ENCODE measurements at places on chromosomes 12 and 14. TPM values are rescaled to one million over a fixed set of nuclear protein-coding genes. Genes with fewer than 3 reads are reported as not detected.

- H3K27ac ChIP-seq, result no peak overlapping the region
- H3K4me1 ChIP-seq, result peaks cover 31% of the 10 kb centered on the region
- peak; percentile 41 for DNase-seq
These were observed 63.6 kb downstream of the STXBP6 start for GRCh38 chr14:24986206-24986893.

DNA sequence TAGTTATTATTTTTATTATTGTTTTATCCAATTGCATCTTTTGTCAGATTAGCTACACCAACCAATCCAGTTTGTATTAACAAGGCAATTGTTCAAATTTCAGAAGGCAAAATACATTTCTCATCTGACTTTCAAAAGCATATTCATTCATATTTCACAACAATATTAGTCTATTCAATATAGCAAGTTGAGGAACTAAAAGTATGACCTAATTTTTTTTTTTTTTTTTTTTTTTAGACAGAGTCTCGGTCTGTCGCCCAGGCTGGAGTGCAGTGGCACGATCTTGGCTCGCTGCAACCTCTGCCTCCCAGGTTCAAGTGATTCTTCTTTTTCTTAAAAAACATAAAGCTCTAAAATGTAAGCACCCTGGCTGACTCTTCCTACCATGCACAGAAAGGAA lies 17.3 kb downstream of the COX14 start:
- H3K27ac ChIP-seq, result no peak overlapping the region
- H3K27me3 ChIP-seq, result no peaks in the 10 kb centered on the region
- peaks cover 99% of the 10 kb centered on the region for H3K36me3 ChIP-seq
- DNase-seq, result no peak
- H3K4me3 ChIP-seq, result no peak overlapping the region

- peak overlapping the region; percentile 88 for H3K27ac ChIP-seq
- H3K36me3 ChIP-seq, result no peaks in the 10 kb centered on the region
- no peak for DNase-seq
- H3K4me1 ChIP-seq, result peaks cover 15% of the 10 kb centered on the region
These were observed 32.2 kb upstream of the MDM1 start for GRCh38 chr12:68364328-68364727.

DNA sequence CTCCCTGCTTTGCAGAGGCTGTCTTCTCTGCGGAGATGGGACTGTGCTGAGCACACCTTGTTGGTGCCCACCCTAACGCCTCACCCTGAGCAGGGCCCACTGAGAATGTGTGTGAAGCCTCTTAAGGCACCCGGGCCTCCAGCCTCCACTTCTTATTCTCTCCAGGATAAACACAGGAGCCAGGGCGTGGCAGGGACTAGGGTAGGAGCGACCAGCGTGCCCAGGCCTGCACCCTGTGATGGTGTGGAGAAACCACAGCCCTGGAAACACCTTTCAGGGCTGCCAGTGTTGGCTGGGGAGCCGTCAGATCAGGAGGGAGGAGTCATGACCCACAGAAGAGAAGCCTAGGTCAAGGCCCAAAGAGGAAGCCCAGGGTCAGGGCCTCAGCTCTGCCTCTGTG lies 41.3 kb downstream of the VDR start:
- no peaks in the 10 kb centered on the region for H3K27me3 ChIP-seq
- H3K4me3 ChIP-seq, result no peak overlapping the region
- no peaks in the 10 kb centered on the region for H3K4me1 ChIP-seq
- no peak for DNase-seq
- H3K27ac ChIP-seq, result no peak overlapping the region

GRCh38 chr12:55922126-55922525 lies 5.6 kb downstream of the PYM1 start:
- no peak overlapping the region for H3K4me3 ChIP-seq
- H3K27me3 ChIP-seq, result no peaks in the 10 kb centered on the region

GRCh38 chr14:53151523-53152183 lies 1.5 kb downstream of the DDHD1 start:
- H3K36me3 ChIP-seq, result no peaks in the 10 kb centered on the region
- DNase-seq, result peak; percentile 30
- H3K4me3 ChIP-seq, result peak overlapping the region; percentile 95
- peak overlapping the region; percentile 91 for H3K27ac ChIP-seq
- H3K27me3 ChIP-seq, result no peaks in the 10 kb centered on the region

- no peaks in the 10 kb centered on the region for H3K4me1 ChIP-seq
- no peak overlapping the region for H3K4me3 ChIP-seq
- no peaks in the 10 kb centered on the region for H3K36me3 ChIP-seq
- no peak overlapping the region for H3K27ac ChIP-seq
These were observed 188.0 kb downstream of the CFAP54 start for GRCh38 chr12:96677363-96677762.

GRCh38 chr14:91163316-91163715 lies 49.4 kb downstream of the DGLUCY start:
- DNase-seq, result peak; percentile 51
- H3K27ac ChIP-seq, result peak overlapping the region; percentile 29
- H3K4me1 ChIP-seq, result peaks cover 9% of the 10 kb centered on the region
- H3K36me3 ChIP-seq, result peaks cover 12% of the 10 kb centered on the region
- H3K27me3 ChIP-seq, result no peaks in the 10 kb centered on the region

- no peaks in the 10 kb centered on the region for H3K27me3 ChIP-seq
- H3K4me3 ChIP-seq, result no peak overlapping the region
- H3K36me3 ChIP-seq, result no peaks in the 10 kb centered on the region
These were observed 188.8 kb downstream of the ESRRB start for GRCh38 chr14:76564471-76565422.

GRCh38 chr12:27221625-27222387 lies 22.3 kb upstream of the STK38L start:
- H3K36me3 ChIP-seq, result no peaks in the 10 kb centered on the region
- no peak overlapping the region for H3K4me3 ChIP-seq
- H3K4me1 ChIP-seq, result peaks cover 9% of the 10 kb centered on the region
- H3K27me3 ChIP-seq, result no peaks in the 10 kb centered on the region

GRCh38 chr12:12467264-12467663 lies 95.4 kb downstream of the DUSP16 start:
- H3K36me3 ChIP-seq, result no peaks in the 10 kb centered on the region
- no peak for DNase-seq
- H3K4me1 ChIP-seq, result no peaks in the 10 kb centered on the region
- no peak overlapping the region for H3K27ac ChIP-seq
- no peak overlapping the region for H3K4me3 ChIP-seq
- H3K27me3 ChIP-seq, result no peaks in the 10 kb centered on the region

GRCh38 chr12:120498870-120499515 lies 3.1 kb downstream of the DYNLL1 start:
- H3K36me3 ChIP-seq, result peaks cover 64% of the 10 kb centered on the region
- no peak overlapping the region for H3K27ac ChIP-seq
- no peaks in the 10 kb centered on the region for H3K27me3 ChIP-seq
- H3K4me3 ChIP-seq, result peak overlapping the region; percentile 94

- H3K4me3 ChIP-seq, result no peak overlapping the region
- peaks cover 9% of the 10 kb centered on the region for H3K4me1 ChIP-seq
- H3K27ac ChIP-seq, result no peak overlapping the region
- DNase-seq, result no peak
- H3K36me3 ChIP-seq, result no peaks in the 10 kb centered on the region
- peaks cover 15% of the 10 kb centered on the region for H3K27me3 ChIP-seq
These were observed 88.1 kb downstream of the PAPOLA start for GRCh38 chr14:96590190-96590864.

GRCh38 chr14:93958567-93959238 lies 17.7 kb downstream of the ASB2 start:
- no peaks in the 10 kb centered on the region for H3K27me3 ChIP-seq
- peaks cover 7% of the 10 kb centered on the region for H3K4me1 ChIP-seq
- H3K4me3 ChIP-seq, result no peak overlapping the region
- H3K36me3 ChIP-seq, result no peaks in the 10 kb centered on the region
- peak overlapping the region; percentile 44 for H3K27ac ChIP-seq
- DNase-seq, result no peak

- H3K4me3 ChIP-seq, result no peak overlapping the region
- DNase-seq, result no peak
- peaks cover 17% of the 10 kb centered on the region for H3K4me1 ChIP-seq
- H3K36me3 ChIP-seq, result no peaks in the 10 kb centered on the region
These were observed 1.5 kb upstream of the KRT6A start for GRCh38 chr12:52494518-52494917.

DNA sequence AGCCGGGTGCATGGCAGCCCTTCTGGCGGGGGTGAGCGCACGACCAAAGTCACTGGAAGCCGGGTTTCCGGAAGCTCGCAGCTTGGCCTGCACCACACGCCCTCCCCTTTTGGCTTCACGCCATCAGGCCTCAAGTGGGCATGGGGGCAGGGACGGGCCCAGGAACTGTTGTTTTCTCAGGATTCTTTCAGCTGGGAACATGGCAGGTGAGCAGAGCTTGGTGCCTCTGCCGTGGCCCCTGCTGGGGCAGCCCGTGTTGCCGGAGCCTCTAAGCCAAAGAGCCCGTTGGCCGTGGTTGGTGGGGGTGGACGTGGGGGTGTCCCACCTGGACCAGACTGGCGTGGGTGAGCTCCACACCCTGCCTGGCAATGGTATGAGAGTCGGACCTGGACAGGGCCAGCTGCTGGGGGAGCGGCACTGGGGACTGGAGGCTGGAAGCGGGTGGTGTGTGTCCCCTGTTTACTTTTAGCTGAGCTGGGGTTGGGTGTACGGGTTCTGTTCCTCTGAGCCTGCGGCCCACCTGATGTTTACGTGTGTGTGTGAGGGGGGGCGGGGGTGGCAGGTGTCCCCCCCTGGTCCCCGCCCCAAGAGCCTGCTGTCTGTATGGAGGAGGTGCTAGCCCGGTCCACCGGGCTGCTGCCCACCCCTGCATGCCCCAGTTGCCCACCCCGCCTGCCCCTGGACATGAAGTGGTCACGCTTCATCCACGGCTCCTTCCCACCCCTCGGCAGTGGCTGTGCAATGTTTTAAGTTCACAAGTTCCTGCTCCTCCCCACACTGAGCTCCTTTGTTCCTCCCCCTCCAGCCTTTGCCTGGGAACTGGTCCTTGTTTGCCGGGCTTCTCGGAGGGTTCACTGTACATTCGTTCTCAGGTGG lies 28.7 kb upstream of the PLD4 start:
- no peaks in the 10 kb centered on the region for H3K36me3 ChIP-seq
- peak; percentile 28 for DNase-seq
- H3K27me3 ChIP-seq, result no peaks in the 10 kb centered on the region
- H3K4me1 ChIP-seq, result peaks cover 11% of the 10 kb centered on the region
- H3K4me3 ChIP-seq, result no peak overlapping the region

DNA sequence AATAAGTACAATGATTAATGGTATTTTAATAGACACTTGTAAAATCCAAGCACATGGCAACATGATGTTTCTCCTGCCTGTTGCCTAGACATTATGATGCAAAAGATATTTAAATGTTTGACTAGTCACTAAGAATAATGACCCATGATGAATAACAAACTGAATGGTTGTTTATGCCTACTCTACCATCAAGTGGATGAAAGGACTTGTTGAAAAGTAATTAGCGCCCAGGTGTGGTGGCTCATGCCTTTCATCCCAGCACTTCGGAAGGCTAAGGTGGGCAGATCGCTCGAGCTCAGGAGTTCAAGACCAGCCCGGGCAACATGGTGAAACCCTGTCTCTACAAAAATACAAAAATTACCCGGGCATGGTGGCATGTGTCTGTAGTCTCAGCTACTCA lies 30.7 kb downstream of the KIF21A start:
- no peak overlapping the region for H3K27ac ChIP-seq
- DNase-seq, result no peak
- no peaks in the 10 kb centered on the region for H3K27me3 ChIP-seq
- H3K36me3 ChIP-seq, result no peaks in the 10 kb centered on the region
- H3K4me1 ChIP-seq, result no peaks in the 10 kb centered on the region

- DNase-seq, result no peak
- H3K4me1 ChIP-seq, result no peaks in the 10 kb centered on the region
- H3K27me3 ChIP-seq, result no peaks in the 10 kb centered on the region
These were observed 69.2 kb downstream of the ANO2 start for GRCh38 chr12:5875851-5876250.

- no peaks in the 10 kb centered on the region for H3K36me3 ChIP-seq
- no peaks in the 10 kb centered on the region for H3K27me3 ChIP-seq
- DNase-seq, result no peak
- no peaks in the 10 kb centered on the region for H3K4me1 ChIP-seq
These were observed 75.5 kb downstream of the AVPR1A start for GRCh38 chr12:63075376-63076060.

GRCh38 chr12:124680863-124681778 lies 113.7 kb upstream of the NCOR2 start:
- H3K27me3 ChIP-seq, result no peaks in the 10 kb centered on the region
- no peak overlapping the region for H3K4me3 ChIP-seq
- DNase-seq, result peak; percentile 60
- H3K4me1 ChIP-seq, result peaks cover 61% of the 10 kb centered on the region
- H3K27ac ChIP-seq, result peak overlapping the region; percentile 84

DNA sequence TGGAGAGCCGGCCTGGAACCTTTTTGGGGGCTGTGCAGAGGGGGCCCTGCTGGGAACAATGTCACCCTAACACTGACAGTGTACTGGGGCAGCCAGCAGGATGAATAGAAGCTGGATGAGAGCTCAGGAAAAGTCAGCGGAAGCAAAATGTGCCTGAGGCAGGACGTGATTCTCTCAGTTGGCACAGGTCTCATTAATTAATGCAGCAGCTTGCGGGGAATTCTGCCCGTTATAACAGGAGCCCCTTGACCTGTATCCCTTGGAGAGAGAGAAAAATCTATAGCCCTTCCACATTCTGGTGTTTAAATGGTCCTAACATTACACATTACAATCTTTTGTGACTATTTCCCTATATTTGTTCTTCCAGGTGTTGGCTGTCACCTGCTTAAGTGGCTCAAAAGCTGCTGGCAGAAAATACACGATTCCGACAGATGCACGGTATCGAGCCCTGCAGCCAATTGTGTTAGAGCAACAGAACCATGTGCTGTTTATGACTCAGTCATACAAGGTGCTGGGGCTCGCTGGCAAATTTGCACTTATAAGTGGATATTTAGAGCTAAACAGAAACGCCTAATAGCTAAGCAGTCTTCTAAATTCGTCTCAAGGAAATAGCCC lies 854.7 kb downstream of the AACS start:
- H3K4me1 ChIP-seq, result no peaks in the 10 kb centered on the region
- no peak overlapping the region for H3K27ac ChIP-seq
- H3K36me3 ChIP-seq, result no peaks in the 10 kb centered on the region
- no peak overlapping the region for H3K4me3 ChIP-seq

GRCh38 chr14:55706893-55707292 lies 126.9 kb downstream of the KTN1 start:
- no peak overlapping the region for H3K27ac ChIP-seq
- no peaks in the 10 kb centered on the region for H3K27me3 ChIP-seq
- H3K36me3 ChIP-seq, result no peaks in the 10 kb centered on the region

- no peaks in the 10 kb centered on the region for H3K4me1 ChIP-seq
- no peaks in the 10 kb centered on the region for H3K36me3 ChIP-seq
- no peak for DNase-seq
- no peak overlapping the region for H3K4me3 ChIP-seq
These were observed 309.8 kb upstream of the TMEM132C start for GRCh38 chr12:127957001-127957660.

Gene RPL36AL
- total RNA-seq, result 128 TPM

Gene P2RX2
- not detected for total RNA-seq

Gene RASSF9
- total RNA-seq, result 11.6 TPM

Gene MGP
- total RNA-seq, result 219 TPM

Gene REM2
- total RNA-seq, result 0.25 TPM

Gene MANSC4
- not detected for total RNA-seq

Gene BEST3
- 0.15 TPM for total RNA-seq

Gene P3H3
- 19.7 TPM for total RNA-seq

Measured in heart right ventricle (tissue), 16 donors.